Fibroblast of lung (primary cell): ENCODE measurements at places on chromosomes 6 and 20. TPM values are rescaled to one million over a fixed set of nuclear protein-coding genes. Genes with fewer than 3 reads are reported as not detected.

Gene C4A
- total RNA-seq = 21.1 and 46.0 TPM in 2 replicates

Gene CAPN11
- total RNA-seq = not detected in 2 replicates

- no peak for DNase-seq
Measured at GRCh38 chr6:1596088-1596852, 13.4 kb upstream of the FOXC1 start.

- no peak for DNase-seq
Measured at GRCh38 chr6:111080698-111081097, 6.6 kb upstream of the SLC16A10 start.

DNA sequence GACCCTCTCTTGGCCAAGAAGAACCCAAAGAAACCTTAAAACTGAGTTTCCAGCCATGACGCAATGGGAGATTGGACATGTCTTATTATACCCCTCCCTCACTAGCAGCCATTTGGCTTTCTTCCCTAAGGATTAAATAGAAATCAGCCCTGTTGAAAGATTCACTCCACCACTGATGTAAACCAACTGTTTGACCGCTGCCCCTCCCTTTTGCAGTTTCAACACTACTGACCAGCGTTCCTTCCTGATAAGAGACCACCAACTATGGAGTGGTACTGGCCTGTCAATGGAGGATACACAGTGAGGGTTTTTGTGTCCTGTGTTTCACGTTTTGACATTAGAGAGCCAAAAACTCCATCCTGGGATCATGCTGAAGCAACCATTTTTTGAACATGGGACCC, 53.2 kb upstream of the CD2AP start:
- peak; percentile 52 for DNase-seq
